Non-pigmented ciliary epithelial cell (primary cell): ENCODE measurements at places on chromosomes 16 and 17.

DNA sequence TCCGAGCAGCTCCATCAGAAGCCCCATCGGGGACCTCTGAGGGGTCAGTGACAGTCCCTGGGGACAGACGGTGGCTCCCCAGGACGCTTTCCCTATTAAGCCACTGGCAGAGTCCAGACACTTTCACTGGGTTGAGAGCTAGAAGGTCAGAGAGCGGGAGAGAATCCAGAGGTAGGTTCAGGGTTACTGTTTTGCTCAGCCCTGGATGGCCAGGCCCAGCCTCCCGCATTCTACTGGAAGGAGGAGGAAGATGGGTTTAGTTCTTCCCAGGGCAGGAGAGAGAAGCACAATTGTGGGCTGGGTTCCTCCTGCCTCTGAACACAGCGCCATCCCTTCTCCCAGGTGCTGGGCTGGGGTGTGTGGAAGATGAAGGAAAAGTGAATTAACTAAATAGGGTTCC is 452.8 kb downstream of the SLC39A11 start:
- no peak for DNase-seq

GRCh38 chr16:25855063-25855462 is 163.3 kb downstream of the HS3ST4 start:
- no peak for DNase-seq

GRCh38 chr17:69267219-69267618 is 38.6 kb upstream of the ABCA10 start:
- DNase-seq = no peak

DNA sequence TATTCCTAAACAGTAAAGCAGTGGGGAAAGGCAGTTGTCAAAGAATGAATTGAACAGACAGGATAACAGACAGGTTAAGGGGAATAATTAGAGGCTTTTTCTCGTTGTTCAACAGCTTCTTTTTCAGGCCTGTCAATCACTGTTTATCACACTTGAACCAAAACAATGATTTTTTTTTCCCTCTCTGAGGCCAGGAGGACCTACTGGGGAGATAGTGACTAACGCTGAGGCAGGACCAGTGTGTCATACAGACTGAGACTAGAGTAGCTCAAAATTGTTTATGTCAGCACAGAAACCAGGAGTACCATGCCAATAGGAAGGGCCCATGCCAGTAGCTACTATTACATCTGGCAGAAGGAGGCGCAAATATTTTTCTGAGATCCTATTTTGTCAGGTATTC is 41.3 kb upstream of the NLK start:
- DNase-seq = no peak

- DNase-seq = no peak
These were observed 96.1 kb downstream of the KCNJ2 start for GRCh38 chr17:70265471-70265870.

- DNase-seq = no peak
These were observed 35.7 kb downstream of the CACNA1H start for GRCh38 chr16:1188432-1189189.

DNA sequence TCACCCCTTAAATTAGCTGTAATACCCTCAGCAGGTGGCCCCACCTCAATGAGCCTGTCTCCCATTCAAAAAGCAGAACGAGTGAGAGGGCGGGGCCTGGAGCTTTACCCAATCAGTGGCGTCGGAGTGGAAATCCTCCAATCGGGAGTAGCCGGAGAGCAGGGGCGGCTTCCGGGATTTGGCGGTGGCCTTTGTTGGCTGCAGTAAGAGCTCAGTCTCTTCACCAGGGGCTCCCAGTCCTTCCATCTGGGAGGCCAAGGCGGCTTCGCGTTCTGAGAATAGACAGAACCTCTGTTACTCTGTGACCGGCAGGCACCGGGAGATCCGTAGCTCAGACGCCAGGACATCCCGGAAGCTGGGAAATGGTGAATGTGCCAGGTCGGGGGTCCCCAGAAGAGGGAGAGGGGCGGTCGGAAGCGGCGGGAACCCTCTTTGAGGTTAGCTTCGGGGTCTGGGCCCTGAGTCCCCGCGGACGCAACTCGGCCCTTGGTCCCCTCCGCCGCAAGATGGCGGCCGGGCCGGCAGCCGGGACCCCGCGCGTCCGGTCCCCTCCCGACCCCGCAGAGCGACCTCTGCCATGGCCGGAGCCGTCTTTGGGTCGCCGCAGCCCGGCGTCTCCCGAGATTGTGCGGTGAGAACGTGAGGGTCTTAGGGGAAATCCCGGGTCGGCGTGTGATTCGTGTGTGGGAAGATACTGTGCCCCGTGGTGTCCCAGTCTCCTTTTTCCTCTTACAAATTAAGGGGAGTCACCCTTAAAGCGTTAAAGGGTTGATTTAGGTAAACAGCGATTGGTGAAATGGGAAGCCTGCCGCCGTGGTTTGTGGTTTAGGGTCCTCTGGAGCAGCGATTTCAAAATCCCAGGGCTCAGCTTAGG is 160.3 kb upstream of the ZNF267 start:
- peak; percentile 75 for DNase-seq

DNA sequence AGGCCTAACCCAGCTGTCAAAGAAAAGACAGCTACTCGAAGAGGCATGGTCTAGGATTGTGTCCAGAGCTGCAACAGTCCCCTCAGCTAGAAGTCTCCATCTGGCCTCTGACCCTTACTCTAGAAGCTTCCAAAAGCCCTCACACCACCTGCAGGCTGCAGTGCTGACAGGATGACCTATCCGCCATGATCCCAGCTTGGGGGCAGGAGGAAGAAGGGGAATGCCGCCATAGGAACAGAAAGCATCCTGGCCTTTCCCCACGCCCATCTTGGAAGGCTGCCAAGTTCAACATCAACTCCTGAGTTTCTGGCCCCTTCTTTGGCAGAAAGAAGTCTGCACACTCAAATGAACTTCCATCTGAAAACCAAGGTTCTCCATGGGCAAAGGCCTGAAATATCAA is 3.1 kb upstream of the KRT36 start:
- DNase-seq = no peak

DNA sequence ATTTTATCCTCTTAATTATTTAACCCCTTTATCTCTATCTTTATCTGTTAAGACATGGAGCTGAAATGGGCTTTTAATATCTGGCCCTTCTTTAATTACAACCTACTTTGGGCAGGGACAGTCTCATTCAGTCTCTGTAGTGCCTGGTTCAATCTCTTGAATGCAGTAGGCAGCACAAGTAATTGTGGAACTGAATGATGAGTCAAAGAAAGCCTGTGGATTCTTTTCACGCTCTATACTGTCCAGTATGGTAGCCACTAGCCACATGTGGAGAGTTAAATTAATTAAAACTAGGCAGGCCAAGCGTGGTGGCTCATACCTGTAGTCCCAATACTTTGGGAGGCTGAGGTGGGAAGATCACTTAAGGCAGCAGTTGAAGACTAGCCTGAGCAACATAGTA is 9.3 kb downstream of the BPTF start:
- no peak for DNase-seq

GRCh38 chr17:36089339-36089865 is 541 bp downstream of the CCL3 start:
- no peak for DNase-seq

DNA sequence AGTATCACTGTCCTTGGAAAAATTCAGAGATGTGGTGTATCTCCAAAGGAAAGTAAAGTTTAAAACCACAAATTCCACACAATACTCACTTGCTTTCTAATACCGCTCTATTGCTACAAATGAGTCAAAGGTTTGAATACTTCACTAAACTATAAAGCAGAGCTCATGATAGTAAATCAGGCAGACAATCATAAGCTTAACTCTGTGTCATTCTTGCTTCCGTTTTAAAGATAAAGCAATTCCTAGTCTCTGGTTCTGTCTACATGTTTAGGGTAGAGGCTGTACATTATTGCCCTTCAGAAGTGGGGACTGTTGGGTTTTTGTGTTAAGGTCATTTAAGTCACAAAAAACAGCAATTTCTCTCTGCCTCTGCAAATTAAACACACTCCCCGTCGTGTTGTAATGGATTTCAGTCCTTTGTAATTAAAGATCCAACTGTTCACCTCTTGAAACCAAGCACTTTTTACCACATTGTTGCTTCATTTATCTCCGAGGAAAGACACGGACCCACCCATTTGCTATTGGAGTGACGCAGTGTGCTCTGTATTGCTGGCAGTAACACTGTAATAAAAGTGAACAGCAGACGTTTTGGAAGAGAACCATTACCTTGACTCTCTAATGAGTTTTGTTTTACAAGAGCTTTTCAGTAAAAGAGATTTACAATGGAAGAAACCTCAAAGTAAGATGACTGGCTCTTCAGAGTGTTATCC is 83.1 kb upstream of the CNTNAP4 start:
- DNase-seq = peak; percentile 6

- no peak for DNase-seq
These were observed 4.8 kb downstream of the PRSS53 start for GRCh38 chr16:31083981-31084380.

- no peak for DNase-seq
These were observed 286.1 kb downstream of the SEC14L1 start for GRCh38 chr17:77426676-77427386.

- DNase-seq = no peak
These were observed 225.1 kb downstream of the CBLN1 start for GRCh38 chr16:49056546-49056945.

- no peak for DNase-seq
These were observed 10.2 kb downstream of the COTL1 start for GRCh38 chr16:84607694-84608093.

- no peak for DNase-seq
These were observed 402.7 kb upstream of the TNRC6C start for GRCh38 chr17:77555741-77556291.

- DNase-seq = no peak
These were observed at the start of gene WNK4 for GRCh38 chr17:42779936-42780850. Gene WNK4, plus strand, starts transcription at chr17:42780610. Its CDS starts 89 bp downstream, at chr17:42780699.

- no peak for DNase-seq
These were observed 58.2 kb upstream of the RPH3AL start for GRCh38 chr17:410543-411401.

GRCh38 chr17:74566132-74566753 is 1.1 kb downstream of the CD300H start:
- no peak for DNase-seq

- no peak for DNase-seq
These were observed 3.1 kb upstream of the FAM117A start for GRCh38 chr17:49766918-49767530.

DNA sequence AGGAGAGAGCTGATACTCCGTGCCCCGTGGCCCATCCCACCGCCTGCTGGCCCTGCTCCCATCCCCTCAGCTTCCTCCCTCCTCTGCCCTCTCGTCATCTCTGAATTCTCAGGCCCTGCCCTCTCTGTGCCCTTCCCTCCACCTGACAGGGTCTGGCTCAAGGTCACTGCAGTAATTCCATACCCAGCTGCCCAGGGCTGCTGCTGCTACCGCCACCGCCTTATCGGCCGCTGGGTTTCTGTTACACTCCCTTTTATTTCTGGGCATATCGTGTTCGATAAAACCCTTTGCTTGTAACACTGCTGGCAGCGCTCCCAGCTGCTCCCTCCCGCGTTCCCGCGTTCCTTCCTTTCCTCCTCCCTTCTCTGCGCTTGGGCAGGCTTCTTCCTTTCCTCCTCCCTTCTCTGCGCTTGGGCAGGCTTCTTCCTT is 1.2 kb downstream of the EPN3 start:
- DNase-seq = no peak

GRCh38 chr16:61654962-61655361 is 381.3 kb downstream of the CDH8 start:
- no peak for DNase-seq
